NCI-H1105 (cell line): ENCODE measurements at places on chromosomes 4 and X.

GRCh38 chrX:153516073-153516472, 1.4 kb upstream of the ATP2B3 start:
- DNase-seq: no peak

- no peak for DNase-seq
Observed at GRCh38 chr4:33493231-33493630, 2751.1 kb downstream of the ARAP2 start.

- DNase-seq: no peak
Observed at GRCh38 chr4:174444390-174444789, 77.9 kb downstream of the HPGD start.

DNA sequence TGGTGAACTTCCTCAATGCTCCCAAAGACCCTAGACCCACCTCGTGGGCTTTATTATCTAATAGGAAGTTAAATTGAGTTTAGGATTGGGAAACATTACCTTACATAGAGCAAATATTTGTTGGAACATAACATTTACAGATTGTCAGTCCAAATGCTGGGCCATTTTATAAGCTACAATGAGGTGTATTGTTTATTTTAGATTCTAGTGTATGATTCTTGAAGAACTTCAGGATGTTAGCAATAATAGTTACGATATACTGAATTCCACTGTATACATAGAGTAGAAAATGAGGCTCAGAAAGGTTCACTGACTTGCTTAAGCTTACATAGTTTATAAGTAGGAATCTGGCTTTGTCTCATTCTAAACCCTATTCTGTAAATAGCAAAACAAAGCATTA, 37.4 kb downstream of the PAQR3 start:
- DNase-seq: no peak
